NCI-H2107 (cell line): ENCODE measurements at places on chromosomes 11 and 22.

DNA sequence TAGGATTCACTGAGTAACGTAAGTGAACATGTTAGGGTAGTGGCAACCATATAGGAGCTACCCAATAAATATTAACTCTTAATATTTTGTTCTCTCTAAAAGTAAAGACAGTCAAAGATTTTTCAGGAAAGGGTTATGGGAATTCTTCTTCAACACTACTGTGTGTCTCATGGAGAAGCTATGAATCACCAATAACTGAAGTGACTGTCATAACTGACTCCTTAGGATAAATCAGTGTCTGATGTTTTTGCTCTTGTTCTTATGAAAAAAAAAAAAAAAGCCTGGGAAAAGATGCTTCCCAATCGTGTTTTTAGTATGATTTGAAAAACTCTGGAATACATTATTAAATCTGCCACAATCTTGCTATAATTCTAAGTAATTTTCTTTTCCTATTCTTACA, 111.2 kb upstream of the CEP126 start:
- no peak for DNase-seq

- no peak for DNase-seq
Observed at GRCh38 chr22:39621826-39622225, 51.3 kb downstream of the CACNA1I start.

DNA sequence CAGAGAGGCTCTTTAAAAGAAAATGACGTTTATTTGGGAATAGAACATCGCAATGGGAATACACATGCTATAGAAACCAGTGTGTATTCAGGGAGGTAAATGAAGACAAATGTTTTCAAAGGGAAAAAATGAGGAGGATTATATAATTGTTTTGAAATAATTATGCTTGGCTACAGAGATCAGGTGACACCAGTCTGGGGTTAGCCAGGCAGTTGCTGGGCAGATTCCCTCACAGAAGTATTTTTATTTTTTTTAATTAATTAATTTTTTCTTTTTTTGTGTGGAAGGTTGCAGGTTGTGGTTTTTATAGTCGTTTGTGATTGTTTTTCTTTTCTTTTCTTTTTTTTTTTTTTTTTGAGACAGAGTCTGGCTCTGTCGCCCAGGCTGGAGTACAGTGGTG, 5.6 kb upstream of the STARD10 start:
- DNase-seq = no peak

DNA sequence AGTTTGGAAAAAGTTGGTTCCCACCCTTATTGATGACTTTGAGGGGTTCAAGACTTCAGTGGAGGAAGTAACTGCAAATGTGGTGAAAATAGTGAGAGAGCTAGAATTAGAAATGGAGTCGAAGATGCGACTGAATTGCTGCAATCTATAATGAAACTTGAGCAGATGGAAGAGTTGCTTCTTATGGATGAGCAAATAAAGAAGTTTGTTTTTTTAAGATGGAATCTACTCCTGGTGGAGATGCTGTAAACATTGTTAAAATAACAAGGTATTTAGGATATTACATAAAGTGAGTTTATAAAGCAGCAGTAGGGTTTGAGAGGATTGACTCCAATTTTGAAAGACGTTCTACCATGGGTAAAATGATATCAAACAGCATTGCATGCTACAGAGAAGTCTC, 64.2 kb upstream of the GRK2 start:
- no peak for DNase-seq

DNA sequence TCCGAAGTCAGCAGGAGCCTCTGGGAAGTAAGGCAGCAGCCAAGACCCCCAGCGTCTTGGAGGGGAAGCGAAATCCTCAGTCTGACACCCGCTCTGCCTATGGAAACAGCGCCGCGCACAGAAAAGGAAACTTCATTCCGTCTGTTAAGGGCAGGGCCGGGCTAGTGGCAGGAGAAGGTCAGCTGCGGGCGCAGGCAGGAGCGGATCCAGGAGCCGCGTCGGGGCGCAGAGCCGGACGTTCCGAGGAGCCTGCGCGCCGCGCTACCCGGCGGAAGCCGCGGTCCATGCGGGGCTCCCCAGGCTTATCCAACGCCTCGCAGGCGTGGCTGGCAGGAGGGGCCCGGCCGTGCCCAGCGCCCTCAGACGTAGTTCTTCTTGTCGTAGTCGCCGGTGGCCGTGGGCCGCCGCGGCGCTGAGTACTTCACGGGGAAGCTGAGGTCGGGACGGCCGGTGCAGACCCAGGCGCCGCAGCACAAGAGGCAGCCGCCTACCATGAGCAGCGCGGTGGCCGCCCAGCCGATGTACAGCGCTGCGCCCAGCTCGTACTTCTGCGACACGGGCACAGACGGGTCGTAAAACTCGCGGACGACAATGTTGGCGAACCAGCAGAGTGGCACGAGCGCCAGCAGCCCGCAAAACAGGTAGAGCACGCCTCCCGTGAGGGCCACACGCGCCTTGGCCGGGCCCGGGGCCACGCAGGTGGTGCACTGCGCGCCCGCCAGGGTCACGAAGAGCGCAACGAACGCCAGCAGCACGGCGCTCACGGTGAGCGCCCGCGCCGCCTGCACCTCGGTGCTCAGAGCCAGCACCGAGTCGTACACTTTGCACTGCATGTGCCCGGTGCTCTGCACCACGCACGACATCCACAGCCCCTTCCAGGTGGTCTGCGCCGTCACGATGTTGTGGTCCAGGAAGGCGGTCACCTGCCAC, 705 bp downstream of the CLDN5 start:
- DNase-seq = peak; percentile 20

DNA sequence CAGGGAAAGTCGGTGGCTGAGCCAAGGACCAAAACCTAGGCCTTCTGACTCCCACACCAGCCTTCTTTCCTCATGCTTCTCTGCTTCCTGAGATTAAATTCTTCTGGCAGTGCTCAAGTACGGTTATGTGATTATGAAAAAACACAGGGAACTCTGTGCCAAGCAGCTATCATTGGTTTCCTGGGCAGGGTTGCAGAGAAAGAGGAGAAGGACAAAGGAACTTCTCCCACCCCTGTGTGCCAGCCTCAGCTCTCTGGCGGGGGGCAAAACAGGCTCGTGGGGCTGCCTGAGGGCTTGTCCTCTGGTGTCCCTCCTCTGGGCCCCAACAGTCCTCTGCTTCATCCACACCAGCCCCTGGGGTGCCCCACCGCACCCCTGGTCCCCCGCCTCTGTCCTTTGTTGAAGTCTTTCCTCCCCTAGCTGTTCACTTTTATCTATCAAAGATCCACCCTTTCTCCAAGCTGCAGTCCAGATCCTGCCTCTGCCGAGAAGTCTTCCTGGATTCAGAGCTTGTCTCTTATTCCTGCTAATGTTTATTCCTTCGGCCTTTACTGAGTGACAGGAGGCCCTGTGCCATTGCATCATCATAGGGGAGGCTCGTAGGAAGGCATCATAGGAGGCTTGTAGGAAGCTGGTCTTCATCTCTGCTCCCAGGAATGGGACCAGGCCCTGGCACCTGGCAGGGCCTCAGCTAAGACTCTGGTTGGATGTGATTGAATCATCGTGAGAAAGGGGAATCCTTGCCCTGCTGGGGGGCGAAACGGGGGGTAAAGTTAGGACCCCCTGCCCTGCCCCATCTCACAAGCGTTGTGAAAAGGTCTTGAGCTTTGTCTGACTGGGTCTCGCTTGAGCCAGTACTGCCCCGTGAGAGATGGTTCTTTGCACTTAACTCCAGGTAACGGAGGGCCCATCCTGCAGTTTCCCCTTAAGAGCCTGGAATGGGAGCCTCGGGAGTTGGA, 11.5 kb upstream of the FTH1 start:
- DNase-seq = no peak

GRCh38 chr22:48843640-48844039, 984.0 kb downstream of the BRD1 start:
- no peak for DNase-seq

- DNase-seq = no peak
Observed at GRCh38 chr11:68843052-68843561, 1.4 kb upstream of the CPT1A start.

- no peak for DNase-seq
Observed at GRCh38 chr11:81174646-81175330, 1558.9 kb downstream of the FAM181B start.
